ENCODE measurements at places on chromosomes 6 and 20. TPM values are rescaled to one million over a fixed set of nuclear protein-coding genes. Genes with fewer than 3 reads are reported as not detected.

DNA sequence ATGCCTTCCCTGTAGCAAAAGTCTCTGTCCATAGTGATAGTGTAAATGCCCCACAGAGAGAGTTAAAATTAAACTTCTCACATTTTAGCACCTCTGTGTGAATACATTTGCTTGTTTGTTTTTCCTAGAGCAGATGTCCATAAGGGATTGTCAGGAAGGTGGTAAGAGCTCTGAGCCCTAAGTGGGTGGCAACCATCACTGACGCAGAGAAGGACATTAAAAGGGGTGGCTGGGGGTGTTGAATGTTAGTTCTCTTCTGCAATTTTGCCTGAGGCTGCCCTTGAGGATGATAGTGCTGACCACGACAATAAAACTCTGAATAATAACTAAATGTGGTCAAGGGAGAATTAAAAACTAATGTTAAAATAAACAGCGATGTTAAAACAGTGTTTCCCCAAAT lies 174.3 kb upstream of the ID4 start:
- DNase-seq: no peak

DNA sequence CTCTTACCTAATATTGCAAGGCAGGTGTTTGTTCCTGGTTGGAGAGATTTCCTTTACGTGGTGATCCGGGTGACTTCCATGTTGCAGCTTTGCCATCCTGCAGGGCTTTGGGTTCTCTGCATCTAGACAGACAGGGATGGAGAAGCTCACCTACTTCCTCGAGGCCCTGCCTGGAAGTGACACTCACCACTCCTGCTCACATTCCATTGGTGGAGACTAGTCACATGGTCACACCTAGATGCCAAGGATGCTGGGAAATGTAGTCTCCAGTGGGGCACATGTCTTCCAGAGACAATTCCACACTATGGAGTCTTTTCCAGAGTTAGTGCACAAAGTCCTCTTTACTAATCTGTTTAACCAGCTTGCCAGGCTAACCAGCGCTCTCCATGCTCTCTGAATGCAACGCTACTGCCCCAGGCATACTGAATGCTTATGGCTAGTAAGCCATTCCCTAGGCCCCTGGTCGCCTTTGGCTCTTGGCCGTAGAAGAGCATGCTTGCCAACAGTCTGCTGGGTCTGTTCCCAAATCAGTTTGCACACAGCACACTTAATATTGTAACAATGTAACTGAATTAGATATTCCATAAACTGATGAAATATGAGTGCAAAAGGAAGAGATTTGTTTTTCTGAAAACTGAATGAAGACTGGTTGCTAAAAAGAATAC lies 6.7 kb upstream of the KCNK15 start:
- DNase-seq: peak; percentile 58

DNA sequence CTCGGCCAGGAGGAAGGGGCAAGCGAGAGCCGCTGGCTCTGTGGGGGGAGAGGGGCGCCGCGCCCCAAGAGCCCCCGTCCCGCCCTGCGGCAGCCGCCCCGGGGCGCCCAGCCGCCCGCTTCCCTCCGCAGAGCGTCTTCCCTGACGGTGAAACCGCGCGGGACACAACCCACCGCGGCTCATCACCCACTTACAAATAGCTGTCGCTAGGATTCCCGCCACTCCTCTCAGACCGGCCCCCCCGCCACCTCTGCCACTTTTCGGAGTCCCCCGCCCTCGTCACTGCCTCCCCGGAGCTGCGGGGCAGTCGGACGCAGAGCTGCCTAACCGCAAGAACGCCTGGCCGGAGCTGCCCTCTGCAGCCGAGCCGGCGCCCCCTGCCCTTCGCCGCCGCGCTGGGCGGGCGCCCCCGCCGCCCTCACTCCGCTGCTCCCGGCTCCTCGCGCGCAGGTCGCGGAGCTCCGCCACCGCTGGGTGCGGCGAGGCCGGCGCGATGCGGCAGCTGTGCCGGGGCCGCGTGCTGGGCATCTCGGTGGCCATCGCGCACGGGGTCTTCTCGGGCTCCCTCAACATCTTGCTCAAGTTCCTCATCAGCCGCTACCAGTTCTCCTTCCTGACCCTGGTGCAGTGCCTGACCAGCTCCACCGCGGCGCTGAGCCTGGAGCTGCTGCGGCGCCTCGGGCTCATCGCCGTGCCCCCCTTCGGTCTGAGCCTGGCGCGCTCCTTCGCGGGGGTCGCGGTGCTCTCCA lies at the start of gene SLC35D3:
TSS of gene SLC35D3 (plus strand) at position 366 of the 749 bp plus-strand sequence. CDS start at position 494, 128 bp downstream.
- DNase-seq: no peak

DNA sequence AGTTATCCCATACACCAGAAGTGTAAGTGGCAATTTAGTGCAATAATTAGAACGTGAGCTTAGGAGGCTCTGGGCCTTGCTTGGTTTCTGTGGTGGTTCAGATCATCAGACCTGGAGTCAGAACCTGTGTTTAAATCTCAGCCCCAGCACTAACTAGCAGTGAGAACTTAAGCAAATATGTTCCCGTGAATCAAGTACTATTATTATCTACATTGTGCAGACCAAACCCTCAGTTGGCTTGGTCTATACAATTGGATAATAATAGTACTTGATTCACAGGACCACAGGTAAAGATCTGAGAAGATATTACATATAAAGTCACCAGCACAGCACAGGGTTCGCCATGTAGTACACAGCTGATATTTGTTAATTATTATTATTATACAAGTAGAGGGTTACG lies 93.1 kb downstream of the SIM1 start:
- no peak for DNase-seq

ZNF165 gene
- 0.52 TPM for polyA plus RNA-seq

PPDPF gene
- 232 TPM for polyA plus RNA-seq

PBOV1 gene
- polyA plus RNA-seq: not detected

Measured in ovary (tissue), 10 donors.